Activated CD4-positive, alpha-beta T cell treated with anti-CD3 and anti-CD28 coated beads, Interleukin-2, amount 10 ng/mL, durations not matched to agents 7 days and 5 days (primary cell): ENCODE measurements at places on chromosomes 7 and 10. TPM values are rescaled to one million over a fixed set of nuclear protein-coding genes. Genes with fewer than 3 reads are reported as not detected.

DNA sequence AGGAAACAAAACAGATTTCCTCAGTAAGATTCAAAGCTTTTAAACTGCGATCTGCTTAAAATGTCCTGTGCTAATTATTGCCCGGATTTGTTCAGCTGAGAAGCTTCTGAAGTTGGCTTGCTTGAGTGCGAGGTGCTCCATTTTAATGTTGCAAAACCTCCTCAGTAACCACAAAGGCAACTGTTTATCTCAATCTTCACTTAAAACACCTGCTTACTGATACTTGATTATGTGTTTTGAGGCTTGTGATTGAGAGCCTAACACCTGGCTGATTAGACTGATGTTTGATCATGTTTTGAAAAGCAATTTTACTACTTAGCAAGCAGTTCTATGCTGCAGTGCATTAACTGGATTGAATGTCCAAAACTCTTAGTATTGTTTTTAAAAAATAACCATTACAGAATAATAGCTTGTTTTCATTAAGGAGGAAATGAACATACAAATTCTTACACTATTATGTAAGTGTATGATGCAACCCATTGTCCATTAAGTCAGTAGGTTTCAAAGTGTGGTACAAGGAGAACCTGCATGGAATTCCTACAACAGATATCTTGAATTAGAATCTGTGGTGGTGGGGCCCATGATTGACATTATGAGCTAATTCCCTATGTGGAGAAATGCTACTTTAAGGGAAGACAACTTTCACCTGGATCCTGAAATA lies 96.9 kb upstream of the FAM180A start:
- peaks cover 1% of the 10 kb centered on the region for H3K4me1 ChIP-seq
- no peak overlapping the region for H3K27ac ChIP-seq
- no peaks in the 10 kb centered on the region for H3K36me3 ChIP-seq
- peaks cover 2% of the 10 kb centered on the region for H3K27me3 ChIP-seq

GRCh38 chr10:60575105-60575504 lies 185.4 kb upstream of the ANK3 start:
- peaks cover 58% of the 10 kb centered on the region for H3K4me1 ChIP-seq
- H3K27me3 ChIP-seq = no peaks in the 10 kb centered on the region
- peaks cover 25% of the 10 kb centered on the region for H3K36me3 ChIP-seq
- no peak overlapping the region for H3K27ac ChIP-seq
- DNase-seq = no peak
- H3K4me3 ChIP-seq = no peak overlapping the region

- H3K4me3 ChIP-seq = peak overlapping the region; percentile 51
- DNase-seq = peak; percentile 50
- peak overlapping the region; percentile 89 for H3K27ac ChIP-seq
- peaks cover 52% of the 10 kb centered on the region for H3K4me1 ChIP-seq
- peaks cover 9% of the 10 kb centered on the region for H3K36me3 ChIP-seq
- no peaks in the 10 kb centered on the region for H3K27me3 ChIP-seq
Measured at GRCh38 chr10:86411281-86411841, 44.8 kb upstream of the GRID1 start.

The CREB3L2 gene
- total RNA-seq = 25.7 TPM
